ENCODE measurements at places on chromosomes 11 and 22.

DNA sequence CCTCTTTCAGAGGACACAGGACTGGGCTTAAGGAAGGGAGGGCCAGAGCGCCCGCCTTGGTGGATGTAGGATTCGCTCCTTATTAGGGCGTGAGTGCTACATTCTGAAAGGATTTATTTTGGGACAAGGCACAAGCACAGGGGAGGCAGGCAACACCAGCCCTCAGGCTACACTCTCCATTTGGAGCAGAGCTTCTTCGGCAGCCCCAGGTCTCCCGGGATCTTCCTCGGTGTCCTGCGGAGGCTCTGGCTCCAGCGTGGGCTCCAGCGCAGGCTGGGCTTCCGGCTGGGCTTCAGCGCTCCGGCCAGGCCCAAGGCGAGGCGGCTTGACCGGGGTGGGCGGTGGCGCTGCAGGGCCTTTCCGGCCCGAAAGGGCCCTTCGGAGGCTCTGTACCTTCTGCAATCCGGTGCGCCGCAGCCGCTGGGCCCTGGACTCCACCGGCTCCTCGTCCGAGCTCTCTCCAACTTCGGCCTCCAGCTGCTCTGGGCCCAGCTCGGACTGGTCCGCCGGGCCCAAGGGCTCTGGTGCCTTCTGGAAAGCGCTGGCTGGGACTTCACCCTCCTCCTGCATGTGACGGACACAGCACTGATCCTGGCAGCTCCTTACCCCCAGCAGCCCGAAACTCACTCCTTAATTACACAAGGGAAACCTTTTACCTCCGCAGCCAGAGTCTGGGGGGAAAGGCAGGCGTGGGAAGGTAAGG is 1.1 kb downstream of the CAVIN3 start:
- no peak for DNase-seq

- no peak for DNase-seq
Observed at GRCh38 chr11:119441898-119442243, 18.9 kb upstream of the THY1 start.

GRCh38 chr22:42116848-42117424 is 13.7 kb downstream of the CYP2D6 start:
- peak; percentile 67 for DNase-seq

DNA sequence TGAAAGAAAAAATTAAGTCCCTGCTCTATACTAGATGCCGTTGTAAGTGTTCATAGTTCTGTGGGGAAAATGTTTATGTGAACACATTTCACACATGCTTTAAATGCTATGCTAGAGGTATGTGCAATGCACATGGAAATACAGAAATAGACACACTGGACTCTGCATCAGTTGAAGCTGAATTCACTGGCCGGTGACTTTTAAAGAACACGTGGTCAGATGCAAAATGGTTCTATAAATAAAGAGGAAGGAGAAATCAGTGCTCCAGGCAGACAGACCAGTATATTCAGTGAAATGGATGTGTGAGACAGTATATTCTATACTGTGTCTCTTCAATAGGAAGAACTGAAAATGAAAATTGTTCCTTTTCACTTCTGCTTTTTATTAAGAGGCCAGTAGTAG is 29.9 kb downstream of the TRPC6 start:
- no peak for DNase-seq

DNA sequence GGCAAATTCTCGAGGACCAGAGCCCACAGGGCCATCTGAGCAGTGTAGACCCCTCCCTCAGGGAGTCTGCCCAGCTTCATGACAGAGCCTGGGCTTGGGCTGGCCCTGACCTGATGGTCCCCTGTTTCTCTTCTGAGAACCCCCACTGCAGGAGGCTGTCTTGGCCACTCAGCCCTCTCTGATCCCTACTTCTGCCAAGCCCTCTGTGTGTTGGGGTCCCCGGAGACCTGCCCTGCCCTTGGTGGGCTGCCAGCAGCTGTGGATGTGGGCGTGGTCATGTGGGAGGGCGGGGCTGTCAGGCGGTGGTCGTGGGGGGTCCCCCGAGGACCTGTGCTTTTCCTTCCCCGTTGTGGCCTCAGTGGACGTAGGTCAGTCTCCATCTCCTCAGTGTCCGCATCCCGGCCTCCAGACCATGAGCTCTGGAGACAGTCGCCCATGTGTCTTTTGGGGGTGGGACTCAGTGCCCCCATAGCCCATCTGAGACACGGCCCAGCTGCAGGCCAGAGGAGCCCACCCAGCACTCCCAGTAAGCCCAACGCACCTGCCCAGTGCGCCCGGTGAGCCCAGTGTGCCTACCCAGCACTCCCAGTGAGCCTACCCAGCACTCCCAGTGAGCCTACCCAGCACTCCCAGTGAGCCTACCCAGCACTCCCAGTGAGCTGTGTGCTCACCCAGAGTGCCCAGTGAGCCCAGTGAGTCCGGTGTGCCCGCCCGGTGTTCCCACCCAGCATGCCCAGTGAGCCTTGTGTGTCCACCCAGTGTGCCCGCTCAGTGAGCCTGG is 409.2 kb downstream of the TBC1D22A start:
- DNase-seq, result peak; percentile 4

DNA sequence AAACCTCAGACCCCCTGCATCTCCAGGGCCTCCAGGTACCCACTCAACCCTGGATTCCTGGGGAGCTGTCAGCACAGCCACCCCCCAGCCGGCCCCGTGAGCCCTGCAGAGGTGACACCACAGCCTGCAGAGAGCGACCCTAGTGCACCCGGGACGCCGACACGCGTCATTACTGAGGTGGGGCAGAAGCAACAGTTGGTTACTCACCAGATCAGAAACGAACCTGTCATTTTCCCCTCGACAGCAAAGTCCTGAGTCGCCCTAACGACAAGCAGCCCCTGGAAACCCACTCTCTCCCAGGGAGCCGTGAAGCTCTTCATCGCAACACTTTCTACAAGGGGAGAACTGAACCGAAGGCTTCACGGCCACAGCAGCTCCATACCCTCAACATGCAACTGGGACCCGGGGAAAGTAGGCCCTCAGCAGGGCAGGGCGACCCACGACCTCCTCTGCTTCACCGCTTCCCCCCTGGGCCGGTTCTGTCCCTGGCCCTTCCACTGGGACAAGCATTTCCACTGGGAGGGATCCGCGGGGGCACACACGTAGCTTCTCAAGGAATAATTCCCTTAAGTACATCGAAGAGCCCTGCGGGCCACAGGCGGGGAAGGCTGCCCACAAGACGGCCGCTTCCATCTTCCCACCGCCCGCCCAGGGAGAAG is 1.6 kb downstream of the BRD1 start:
- DNase-seq, result no peak

GRCh38 chr11:64285885-64286800 is 495 bp downstream of the GPR137 start:
- peak; percentile 39 for DNase-seq

DNA sequence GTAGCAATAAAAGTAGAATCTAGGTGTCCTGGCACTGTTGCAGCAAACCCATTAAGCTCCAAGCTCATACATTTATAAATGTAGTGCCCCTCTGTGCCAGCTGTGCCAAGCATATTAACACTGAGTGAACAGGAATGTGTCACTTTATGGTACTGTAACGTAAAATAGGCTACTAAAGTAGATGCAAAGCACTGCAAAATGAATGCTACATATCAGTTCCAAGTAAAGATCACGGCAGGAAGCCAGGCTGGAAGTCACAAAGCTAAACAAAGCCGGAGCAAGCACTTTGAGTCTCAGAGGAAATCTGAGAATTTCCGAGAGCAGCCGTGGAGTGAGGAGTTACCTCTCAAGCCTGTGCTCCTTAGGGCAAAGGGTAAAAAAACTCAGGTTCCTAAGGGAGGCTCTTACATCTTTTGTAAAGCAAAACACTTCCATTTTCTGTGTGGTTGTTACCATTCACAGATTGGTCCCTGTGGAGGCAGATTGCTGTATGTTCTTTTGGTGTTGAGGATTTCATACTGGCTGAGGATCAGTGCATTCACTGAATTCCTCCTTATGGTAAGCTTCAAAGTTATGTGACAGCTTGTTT is 85.7 kb downstream of the WNT11 start:
- DNase-seq, result no peak

Measured in WERI-Rb-1 (cell line).